Muscle of arm (tissue), 14 donors: ENCODE measurements at places on chromosomes 2 and 18. TPM values are rescaled to one million over a fixed set of nuclear protein-coding genes. Genes with fewer than 3 reads are reported as not detected.

DNA sequence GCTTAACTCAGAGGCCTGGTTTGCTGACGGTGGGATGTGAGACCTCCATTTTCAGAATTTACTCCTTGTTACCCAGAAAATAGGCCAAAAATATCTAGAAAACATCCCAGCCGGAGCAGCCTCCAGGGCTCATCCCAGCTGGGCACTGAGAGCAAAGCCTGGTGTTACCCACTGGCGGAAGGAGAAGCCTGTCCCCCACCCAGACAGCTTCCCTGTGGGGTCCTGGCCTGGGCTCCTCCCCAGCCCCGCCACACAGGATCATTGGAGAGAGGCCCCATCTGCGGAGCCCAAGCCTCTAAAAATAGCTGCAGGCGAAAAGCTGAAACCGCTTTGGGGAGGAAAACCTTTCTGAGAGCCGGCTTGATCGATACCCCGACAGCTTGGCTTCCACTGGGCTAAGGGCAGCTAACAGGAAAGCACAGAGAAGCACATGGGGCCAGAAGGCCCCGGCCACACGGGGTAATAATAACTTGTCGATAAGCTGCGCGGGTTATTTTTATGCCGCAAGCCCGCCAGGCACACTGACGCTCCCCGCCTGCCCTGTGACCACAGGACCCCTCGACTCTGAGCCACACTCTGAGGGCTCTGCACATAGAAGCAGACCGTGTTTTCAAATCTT, 26.9 kb upstream of the FAHD2A start:
- no peak for DNase-seq

- DNase-seq: no peak
These were observed 54.7 kb downstream of the UGGT1 start for GRCh38 chr2:128145651-128146050.

DNA sequence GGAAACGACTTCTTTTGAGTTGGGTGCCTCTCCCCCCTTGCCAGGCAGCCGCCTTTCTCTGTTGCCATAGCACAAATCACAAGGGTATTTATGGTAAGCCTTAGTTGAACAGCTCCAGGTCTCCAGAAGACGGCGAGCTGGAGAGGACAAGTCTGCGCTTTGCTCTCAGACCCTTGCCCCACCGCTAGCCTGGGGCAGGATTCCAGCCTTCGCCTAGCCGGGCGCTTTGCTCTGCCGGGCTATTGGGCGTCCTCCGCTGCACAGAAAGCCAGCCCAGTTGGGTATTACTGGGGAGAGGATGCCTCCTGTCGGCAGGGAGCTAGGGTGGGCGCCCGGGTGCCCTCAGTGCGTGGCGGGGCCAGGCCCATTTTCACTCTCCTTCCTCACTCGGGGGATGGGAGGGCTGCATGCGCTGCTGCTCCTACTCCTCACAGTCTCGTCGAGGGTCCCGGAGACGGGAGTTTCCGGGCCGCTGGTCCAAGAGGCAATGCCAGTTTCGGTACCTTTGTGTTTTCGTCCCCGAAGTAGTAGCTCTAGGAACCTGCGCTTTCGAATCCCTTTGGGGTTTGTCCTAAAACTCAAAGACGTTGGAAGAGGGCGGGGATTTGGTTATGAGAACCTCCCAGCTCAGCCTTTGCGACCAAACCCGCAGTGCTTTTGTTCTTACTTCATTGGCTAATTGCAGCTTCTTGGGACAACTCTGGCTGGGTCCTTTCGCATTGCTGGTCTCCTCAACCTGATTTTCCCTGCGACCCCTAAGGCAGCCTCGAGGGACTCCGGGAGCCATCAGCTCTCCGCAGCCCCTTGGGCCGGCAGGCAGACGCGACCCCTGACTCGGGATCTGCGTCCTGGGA, 3.6 kb upstream of the DLX2 start:
- no peak for DNase-seq

DNA sequence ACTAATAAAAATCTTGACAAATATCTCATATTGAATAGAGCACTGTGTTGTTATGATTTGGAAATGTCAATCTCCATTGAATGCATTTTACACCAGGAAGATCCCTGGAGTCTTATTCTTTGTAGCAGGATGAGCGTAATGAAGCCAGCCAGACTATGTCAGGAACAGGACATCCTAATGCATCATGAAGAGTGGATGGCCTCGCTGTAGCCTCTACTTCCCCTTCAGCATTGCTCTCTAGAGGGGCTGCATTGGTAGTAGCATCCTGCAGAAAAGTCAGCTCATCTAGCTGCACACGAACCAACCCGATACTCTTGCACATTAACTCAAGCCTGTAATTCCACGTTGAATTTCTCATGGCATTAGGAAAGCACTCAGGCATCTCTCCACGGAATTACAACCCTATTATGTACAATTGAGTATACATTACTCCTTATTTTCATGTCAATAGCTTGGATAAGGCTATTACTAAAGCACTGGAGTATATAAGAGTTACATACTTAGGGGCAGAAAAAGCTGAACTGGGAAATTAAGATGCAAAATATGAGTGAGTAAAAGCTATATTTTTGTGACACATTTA, 76.1 kb downstream of the CMPK2 start:
- DNase-seq: no peak

DNA sequence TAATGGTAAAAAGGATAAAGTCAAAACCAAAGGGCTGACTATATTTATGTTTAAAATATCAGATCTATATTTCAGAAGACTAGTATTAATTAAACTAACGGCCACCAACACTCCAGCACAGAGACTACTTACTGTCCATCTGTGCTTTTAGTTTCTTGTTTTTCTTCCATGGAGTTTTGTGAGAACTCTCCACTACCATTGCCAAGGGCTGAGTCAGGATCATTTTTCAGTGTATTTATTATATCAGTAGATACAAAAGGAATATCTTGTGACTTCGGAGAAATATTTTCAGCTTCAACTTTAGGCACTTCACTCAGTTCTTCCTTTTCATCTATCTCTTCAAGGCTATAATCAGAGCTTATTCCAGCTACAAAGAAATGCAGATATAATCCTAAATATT, 79.1 kb upstream of the GRB14 start:
- DNase-seq: no peak

DNA sequence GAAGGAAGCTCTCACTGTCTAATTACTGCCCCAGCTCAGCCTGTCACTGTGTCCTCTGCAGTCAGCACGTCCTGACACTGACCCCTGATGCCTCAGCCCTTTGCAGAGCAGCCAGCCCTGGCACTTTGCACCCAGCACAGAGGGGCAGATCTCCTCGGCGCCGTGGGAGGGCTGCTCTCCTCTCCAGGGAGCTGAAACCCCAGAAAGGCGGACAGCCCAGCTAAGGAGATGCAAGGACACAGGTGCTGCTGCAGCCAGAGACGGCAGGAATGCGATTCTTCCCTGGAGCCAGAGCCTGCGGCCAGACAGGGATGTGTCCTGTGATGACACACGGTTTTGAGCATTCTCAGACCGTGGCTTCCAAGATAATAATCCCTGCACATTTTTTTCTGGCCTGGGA, 34.5 kb upstream of the SIX3 start:
- DNase-seq: no peak

DNA sequence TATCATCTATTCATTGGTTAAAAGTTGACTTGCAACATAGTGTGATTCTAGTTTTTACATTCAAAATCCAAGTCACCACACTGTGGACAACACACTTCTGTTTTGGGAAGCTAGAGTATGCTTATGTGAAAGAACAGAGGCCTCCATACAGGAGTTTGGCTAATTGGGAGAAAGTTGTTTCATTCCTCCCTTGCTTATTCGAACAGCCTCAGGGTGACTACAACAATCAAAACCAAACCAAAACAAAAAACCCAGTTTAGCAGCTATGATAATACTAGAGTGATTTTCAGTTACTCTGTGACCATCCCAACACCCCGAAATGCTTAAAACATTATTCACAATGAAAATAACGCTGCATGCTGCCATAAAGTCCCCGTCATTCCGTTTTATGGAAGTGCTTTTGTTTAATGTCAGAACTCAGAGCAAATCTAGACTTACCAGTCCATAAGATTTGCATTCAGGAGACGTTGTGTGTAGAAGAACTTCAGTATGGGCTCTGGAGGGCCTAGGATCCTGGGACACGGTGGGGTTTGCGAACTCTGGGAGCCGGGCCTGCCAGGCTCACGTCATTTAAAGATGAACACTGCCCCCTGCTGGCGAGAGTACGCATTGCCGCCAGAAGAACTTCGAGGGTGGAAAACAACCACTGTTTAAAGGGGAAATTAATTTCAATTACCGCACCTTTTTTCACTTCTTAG, 111.4 kb downstream of the FTCDNL1 start:
- peak; percentile 68 for DNase-seq

GRCh38 chr18:67794521-67794920, 278.0 kb upstream of the DSEL start:
- DNase-seq: peak; percentile 24

DNA sequence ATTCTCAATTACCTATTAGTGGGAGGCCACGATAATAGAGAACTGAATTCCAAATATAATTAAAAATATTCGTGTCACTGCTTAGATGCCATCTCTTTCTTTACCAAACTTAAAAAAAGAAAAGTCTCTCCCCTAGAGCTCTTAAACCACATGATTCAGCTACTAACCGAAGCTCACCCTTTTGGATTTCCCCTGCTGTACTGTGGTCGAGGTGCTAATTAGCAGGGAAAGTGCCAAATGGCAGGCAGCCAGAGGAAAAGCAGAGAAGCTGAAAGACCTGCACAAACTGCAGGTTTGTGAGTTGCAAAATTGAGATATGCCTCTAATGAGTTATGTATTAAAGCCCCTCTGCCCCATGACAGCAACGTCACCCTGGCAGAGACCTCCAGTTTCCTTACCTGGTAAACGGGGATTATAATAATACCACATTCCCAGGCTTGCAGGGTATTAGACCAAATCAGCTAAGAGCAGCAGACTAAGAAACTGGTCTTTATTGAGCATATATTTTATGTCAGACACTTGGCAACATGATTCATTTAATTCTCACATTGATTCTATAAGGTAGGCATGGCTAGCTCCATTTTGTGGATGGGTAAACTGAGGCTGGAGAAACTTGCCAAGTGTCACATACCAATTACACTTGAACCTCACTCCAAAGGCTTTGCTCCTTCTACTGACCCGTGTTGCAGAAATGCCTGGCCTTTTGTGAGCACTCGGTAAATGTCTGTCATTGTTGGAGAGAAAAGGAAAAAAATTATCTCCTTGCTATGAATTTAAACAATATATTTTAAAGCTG, 259.7 kb downstream of the LPIN1 start:
- DNase-seq: no peak

ZNF804A gene
- not detected for polyA plus RNA-seq

DNA sequence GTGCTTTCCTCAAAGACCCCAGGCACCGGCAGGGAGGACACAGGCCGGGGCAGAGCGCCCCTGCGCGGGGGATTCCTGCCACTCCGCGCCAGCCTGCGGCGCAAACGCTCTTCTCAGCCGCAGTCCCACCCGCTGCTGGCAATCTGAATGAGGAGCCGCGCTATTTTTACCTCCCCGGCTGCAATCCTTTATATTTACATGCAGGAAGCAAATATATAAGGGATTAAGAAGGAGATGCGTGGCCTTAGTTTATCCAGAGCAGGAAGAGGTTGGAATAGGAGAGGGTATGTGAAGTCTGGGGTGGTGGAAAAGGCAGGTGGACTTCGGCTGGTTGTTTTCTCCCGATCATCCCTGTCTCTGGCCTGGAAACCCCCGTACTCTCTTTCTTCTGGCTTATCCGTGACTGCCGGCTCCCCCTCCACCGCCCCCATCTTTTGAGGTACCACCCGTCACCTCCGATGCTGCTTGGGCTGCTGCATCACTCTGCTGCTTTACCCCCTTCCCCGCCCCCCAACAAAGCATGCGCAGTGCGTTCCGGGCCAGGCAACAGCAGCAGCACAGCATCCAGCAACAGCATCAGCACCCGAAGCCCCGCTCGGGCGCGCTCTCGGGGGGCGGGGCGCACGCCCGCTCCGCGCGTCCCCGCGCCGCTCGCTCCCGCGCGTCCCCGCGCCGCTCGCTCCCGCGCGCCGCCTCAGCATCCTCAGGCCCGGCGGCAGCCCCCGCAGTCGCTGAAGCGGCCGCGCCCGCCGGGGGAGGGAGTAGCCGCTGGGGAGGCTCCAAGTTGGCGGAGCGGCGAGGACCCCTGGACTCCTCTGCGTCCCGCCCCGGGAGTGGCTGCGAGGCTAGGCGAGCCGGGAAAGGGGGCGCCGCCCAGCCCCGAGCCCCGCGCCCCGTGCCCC, at the start of gene ADAM23:
Gene ADAM23 (plus strand): TSS at position 700 of the 902 bp plus-strand sequence. CDS start 335 bp downstream, outside the sequence.
- DNase-seq: peak; percentile 49
